NCI-H1436 (cell line): ENCODE measurements at places on chromosomes 7 and 10.

DNA sequence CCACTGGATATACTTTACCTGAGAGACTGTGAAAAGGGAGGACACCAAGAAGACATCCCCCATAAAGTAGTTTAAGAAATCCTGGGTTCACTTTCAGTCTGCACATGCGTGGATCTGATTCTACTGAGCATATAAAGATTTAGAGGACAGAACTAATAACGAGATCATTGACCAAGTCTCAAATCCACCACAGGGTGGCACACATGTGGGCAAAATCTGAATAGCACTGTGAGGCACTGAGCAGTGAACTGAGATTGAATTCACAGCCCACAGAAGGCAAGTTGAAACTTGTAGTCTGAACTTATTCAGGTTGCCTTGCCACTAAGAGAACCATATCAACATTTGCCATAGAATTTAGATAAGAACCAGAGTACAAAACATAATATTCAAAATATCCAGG lies 818.6 kb downstream of the GRID1 start:
- DNase-seq: peak; percentile 62

DNA sequence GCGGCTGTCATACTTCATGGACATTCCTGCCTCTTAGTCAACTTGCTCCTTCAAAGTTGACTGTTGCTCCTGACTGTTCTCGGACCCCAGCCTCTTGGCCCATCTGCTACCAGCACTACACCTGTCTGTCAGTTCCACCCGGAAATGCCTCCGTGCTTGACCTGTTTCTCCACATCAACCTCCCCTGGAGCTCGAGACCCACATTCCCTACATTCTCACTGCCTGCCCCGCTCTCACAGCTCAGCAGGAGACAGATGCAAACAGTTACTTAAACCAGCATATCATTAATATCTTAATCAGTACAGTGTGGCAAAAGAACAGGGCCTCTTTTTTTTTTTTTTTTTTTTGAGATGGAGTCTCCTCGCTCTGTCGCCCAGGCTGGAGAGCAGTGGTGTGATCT lies 174.3 kb downstream of the NRP1 start:
- DNase-seq: no peak

DNA sequence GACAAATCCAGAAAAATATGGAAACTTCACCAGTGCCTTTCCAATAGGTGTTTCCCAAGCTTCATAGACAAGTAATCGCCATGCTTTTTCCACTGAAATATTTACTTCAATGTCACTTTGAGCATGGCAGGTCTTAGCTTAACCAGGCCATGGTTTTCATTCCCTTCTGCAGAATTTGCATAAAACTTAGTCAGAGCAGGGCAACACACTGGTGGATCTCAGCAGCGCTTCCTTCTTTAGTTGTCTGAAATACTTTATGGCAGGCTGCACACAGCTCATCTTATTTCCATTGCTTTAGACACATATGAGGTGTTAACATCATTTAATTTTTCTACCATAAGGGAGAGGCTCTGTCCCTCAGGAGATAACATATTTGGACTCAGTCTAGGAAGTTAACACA lies 102.9 kb upstream of the AHR start:
- no peak for DNase-seq

GRCh38 chr7:37467002-37467401 lies 18.3 kb upstream of the ELMO1 start:
- DNase-seq: no peak

GRCh38 chr7:94530109-94530508 lies 20.5 kb downstream of the CASD1 start:
- no peak for DNase-seq

- DNase-seq: no peak
These were observed 17.7 kb downstream of the CLIP2 start for GRCh38 chr7:74306730-74307469.

DNA sequence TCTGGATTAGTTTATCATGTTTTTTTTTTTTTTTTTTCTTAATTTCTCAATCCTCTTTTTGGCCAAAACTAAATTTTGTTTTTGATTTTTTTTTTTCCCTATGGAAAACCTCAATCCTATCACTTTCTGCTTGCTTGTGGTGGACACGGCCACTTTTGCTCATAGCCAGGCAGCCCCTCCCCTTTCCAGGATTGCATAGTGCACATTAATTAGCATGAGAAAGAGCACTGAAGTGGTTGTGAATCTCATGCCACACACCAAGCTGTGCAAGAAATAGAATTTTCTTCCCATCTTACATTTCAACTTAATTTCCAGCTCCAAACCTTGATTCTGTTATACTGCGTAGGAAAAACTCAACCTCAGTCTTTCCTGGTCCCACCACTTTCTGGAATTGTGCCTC lies 34.6 kb downstream of the MGAM2 start:
- DNase-seq: no peak

DNA sequence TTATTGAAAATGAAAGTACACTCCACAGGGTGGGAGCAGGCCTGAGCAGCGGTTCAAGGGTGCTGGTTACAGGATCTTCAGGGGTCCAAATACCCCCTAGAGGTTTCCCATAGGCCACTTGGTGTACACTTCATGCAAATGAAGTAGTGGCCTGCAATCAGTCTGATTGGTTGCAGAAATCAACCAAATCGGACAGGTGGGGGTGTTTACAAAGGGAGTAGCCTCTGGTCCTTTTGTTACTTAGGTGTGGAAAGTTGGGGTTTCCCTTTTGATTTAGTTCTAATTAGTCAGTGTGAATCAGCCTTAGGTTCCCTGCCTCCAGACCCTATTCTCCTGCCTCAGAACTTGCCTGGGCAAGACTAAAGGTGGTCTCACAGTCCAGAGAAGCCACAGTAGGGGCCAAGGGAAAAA lies 49.6 kb downstream of the SYPL1 start:
- DNase-seq: no peak

DNA sequence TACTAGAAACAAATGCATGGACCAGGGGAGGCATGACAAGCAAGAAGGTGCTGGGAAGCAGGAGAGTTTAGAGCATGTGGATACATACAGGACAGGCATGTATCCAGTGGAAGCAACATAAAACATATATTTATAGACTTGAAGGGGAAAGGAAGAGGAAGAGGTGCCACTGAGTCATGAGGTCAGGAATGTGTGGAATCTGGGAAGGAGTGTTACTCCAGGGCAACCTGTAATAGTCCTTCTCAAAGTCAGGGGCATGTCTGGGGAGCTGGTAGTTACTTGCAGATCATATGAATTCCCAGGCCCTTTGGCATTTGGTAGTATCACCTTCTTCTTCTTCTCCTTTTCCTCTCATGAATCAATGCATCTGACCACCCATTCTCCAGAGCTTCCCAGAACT lies 246.6 kb downstream of the XPNPEP1 start:
- no peak for DNase-seq
